ENCODE measurements at places on chromosomes 12 and 14.

- DNase-seq, result no peak
Measured at GRCh38 chr12:14892726-14893505, 7.3 kb upstream of the MGP start.

- DNase-seq, result no peak
Measured at GRCh38 chr12:68453876-68454275, 121.7 kb upstream of the MDM1 start.

DNA sequence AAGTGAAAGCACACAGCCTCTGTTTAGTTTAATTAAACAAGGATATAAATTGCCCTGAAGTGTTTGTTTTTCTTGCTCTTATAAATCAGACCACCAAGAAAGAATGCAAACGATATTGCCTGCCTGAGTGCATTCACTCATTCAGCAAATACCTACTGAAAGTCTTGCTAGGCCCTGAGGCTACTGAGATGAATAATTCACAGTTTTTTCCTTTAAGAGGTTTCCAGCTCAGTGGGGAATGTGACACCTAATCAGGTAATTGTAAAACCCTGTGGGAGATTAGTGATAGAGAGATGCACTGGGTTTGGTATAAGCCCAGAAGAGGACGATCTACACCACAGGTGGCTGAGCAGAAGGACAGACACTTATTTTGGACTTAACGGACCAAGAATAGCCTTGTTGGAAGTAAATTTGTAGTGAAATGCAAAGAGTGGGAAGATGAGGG is 151.4 kb downstream of the SLC35F4 start:
- DNase-seq, result no peak

DNA sequence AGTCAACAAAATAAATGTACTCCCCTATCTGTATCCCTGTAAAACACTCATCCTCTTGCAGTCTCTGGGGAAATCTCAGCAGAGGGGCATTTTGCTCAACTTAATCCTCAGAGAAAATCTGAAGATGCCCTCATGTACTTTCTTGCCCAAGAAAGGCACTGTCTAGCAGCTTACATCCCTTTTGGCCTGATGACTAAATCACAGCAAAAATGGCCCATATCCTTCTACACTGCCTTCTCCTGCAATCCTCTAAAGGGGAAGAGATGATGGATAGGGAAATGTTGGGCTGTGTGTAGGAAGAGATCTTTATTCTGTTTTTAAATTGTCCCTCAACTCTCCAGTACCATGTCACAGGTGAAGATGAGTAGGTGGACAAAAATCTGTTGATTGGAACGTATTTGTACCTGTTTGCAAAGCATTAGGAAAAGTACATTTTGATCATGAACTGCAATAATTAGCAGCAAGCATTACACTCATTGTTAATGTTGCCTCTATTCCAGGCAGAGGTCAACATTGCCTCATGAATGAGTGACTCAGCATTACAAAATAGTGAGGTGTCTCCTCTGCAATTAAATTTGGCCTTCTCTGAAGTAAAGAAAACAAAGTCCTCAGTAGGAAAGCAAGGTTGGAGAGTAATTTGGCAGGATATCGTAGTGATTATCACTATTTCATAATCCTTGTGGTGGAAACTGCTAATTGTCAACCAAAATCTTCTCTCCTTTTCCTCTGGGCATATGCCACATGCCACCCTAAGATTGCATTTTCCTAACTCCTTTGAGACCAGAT is 172.4 kb upstream of the CAND1 start:
- no peak for DNase-seq

DNA sequence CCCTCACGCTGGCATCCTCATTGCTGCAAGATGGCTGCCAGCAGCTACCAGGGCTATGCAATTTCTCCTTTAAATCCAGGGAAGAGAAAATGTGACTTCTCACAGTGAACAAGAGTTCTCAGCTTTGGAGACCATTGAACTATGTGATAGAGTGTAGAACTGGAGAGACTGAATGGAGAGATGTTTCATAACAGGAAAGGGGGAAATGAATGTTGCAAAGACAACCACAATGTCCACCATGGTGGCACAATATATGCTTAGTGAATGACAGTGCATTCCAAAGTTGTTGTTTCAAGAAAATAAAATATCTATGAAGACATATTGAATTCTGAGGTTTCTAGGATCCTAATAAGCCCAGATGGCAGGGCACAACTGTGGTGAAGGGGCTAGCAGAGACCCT is 13.2 kb upstream of the COCH start:
- no peak for DNase-seq

GRCh38 chr14:23307687-23308644 is 1.3 kb downstream of the BCL2L2 start:
- DNase-seq, result no peak

DNA sequence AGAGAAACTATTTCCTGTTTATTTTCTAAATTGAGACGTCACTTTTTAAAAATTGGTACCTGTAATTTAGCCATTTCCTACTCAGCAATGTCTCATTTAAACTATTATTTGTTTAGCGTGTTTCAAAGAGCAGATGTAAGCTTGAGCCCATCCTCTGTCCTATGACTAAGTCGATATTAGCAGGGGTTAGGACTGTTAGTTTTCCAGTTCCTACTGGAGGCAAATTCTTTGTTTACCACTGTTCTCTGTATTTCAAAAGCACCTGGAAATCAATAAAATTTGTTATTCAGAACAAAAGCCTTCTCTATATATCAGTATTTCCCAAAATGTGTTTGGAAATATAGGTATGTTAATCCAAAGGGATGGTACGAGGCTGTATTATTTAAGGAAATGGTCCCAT is 42.4 kb downstream of the MDM2 start:
- no peak for DNase-seq

GRCh38 chr12:89051065-89051677 is 301.1 kb downstream of the DUSP6 start:
- no peak for DNase-seq

DNA sequence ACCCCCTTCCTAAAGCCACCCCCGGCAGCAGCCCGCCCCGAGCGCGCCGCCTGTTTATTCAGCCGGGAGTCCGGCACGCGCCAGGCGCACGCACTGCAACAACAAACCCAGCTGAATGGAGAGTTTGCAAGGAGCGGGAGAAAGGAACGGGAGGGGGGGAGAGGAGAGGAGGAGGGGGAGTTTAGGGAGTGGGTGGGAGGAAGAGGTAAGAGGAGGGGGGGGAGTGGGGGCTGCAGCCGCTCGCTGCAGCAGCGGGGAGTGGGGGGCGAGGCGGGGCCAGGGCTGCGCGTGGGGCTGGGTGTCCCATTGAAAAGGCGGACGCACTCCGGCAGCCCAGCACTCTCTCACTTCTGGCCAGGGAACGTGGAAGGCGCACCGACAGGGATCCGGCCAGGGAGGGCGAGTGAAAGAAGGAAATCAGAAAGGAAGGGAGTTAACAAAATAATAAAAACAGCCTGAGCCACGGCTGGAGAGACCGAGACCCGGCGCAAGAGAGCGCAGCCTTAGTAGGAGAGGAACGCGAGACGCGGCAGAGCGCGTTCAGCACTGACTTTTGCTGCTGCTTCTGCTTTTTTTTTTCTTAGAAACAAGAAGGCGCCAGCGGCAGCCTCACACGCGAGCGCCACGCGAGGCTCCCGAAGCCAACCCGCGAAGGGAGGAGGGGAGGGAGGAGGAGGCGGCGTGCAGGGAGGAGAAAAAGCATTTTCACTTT is at the start of gene ASCL1:
TSS of gene ASCL1 (plus strand) at position 336 of the 712 bp plus-strand sequence. CDS start 571 bp downstream, outside the sequence.
- DNase-seq, result no peak

- DNase-seq, result no peak
Measured at GRCh38 chr12:45212064-45212463, 3.8 kb upstream of the ANO6 start.

GRCh38 chr12:51840966-51841365 is 7.6 kb downstream of the FIGNL2 start:
- DNase-seq, result no peak

GRCh38 chr12:24034160-24034559 is 84.7 kb upstream of the SOX5 start:
- no peak for DNase-seq

DNA sequence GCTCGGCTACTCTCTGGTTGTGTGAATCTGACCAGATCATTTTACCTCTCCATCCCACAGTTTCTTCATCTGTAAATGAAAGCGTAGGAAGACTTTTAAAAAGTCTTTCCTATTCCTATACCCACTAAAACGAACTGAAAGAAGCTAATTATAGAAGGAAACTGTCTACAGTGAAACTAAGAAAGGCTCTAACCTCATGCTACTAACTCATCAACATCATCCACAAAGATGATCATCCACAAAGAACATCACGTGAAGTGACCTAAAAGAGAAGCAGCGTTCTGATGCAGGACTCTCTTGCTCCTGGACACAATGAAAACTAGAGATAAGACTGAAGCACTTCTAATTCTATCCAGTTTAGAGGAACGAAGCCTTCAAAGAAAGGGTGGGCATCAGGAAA is 58.5 kb upstream of the OSBPL8 start:
- no peak for DNase-seq

DNA sequence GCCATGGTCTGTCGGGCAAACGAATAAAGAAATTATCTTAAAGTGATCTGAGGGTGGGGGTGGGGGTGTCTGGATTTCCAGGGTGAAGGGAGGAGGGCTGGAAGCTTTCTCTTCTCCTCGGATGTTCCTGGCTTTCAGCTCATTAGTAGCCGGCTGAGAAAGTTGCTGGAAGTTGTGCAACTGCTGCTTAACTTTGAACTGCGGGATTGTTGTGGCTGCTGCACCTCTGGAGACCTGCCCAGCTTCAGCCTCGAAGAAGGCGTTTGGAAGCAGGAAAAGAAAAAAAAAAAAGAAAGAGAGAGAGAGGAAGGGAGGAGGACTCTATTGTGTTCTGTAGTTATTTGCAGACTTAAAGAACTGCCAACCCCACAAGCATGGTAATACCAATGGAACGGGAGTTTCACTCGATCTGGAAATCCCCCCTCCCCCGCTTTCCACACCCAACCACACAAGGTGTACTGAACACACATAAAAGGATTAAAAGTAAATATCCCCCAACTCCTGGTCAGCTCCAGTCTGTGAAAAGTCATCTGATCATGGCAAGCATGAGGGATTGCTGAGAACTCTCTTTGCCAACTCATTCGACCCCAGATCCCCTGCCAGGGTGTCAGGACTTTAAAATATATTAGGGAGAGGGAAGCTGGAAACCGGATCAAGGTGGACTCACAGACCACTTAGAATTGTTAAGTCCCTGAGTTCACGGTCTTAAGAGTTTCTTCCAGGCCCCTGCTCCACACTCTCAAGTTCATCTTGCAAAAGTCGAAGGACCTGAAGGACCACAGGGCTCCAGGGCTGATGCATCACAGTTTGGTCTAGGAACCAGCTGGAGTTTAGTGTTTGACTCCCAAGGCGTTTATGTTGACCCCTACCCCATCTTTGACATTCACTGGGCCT is at the start of gene RASSF9:
TSS of gene RASSF9 (minus strand) at position 213 of the 894 bp plus-strand sequence. CDS start at position 5, 208 bp downstream.
- DNase-seq, result no peak

GRCh38 chr12:52616680-52617402 is 1.5 kb downstream of the KRT73 start:
- DNase-seq, result no peak

DNA sequence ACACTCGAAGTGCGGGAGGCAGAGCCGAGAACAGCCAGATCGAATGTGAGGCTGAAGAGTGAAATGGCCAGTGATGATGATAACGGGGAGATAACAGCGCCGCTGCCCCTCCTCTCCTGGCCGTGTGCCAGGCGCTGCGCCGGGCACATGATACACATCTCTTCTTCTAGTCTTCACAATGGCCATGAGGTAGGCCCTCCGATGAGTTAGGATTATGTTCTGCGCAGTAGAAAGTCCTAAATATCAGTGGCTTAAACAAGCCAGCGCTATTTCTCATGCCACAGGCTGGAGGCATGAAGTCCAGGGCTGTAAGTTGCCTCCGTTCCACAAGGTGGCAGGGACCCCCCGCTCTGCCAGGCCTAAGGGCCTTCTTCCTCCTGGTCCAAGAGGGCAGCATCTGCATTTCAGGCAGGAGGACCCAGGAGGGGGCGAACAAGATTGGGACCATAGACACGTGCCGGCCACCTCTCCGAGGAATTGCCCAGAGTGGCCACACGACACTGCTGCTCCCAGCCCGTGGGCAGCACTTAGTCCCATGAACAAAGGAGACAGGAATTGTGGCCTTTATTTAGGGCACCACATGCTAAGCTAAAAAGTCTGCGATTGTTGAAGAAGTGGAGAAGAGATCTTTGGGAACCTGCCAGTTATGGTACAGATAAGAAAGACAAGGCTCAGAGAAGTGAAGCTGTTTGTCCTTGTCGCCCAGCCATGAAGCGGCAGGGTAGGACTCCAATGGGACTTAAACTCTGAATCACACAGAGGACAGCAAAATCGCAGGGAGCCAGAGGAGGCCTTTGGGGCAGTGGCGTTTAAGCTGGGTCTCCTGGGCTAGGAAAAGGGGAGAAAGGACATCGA is 10.9 kb upstream of the HVCN1 start:
- no peak for DNase-seq

DNA sequence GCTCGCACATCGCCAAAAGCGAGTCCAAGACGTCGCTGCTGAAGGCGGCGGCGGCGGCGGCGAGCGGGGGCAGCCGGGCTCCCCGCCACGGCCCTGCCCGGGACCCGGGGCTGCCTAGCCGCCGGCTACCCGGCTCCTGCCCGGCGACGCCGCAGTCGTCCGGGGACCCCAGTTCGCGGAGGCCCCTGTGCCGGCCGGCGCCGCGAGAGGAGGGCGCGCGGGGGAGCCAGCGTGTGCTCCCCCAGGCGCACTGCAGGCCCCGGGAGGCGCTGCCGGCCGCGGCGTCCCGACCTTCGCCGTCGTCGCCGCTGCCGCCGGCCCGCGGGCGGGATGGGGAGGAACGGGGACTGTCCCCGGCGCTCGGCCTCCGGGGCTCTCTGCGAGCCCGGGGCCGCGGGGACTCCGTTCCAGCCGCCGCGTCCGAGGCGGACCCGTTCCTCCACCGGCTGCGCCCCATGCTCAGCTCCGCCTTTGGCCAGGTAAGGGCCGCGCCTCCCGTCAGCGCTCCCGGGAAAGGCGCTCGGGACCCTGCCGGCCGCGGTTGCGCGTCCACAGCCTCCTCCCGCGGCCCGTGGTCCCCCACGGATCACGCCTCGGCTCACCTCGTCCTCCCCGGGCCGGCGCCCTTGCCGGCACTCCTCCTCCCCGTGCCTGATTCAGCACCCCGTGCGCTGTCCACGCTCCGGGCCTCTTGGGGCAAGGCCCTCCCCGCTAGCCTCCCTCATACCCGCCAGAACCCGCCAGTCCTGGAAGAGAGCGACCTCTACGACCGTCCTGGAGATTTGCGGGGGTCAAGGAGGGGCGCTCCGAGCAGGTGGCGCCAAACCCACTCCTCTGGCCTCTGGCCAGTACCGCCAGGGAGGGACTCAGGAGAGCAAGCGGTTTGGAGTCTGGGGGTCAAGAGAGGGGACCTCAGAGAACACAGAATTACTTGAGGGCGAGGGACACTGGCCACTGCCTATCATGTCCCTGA is 721 bp downstream of the CABP1 start:
- DNase-seq, result peak; percentile 52

GRCh38 chr12:50519353-50519752 is 14.6 kb downstream of the DIP2B start:
- no peak for DNase-seq

- DNase-seq, result no peak
Measured at GRCh38 chr14:91219517-91220389, 24.8 kb downstream of the GPR68 start.

DNA sequence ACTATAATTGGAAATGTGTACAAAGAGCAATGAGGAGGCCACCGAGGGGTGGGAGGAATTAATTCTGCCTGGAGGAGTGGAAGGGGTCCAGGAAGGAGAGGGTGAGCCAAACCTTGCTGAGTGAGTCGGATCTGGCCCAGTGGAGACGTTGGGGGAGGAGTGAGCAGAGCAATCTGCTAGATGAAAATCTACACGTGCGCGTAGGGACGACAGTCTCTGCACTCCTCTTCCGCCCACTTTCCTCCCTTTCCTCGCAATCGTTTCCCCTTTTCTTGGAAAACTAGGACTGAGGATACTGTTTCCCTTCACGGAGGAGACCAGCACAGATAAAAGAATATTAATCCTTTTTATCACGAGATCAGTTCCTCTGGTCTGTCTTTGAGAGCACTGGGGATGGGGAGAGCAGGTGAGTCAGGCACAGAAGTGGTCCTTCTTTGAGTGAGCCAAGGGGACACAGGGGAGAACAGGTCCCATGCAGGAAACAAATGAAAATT is 2.9 kb upstream of the NAB2 start:
- peak; percentile 32 for DNase-seq

All from activated CD4-positive, CD25-positive, alpha-beta regulatory T cell treated with anti-CD3 and anti-CD28 coated beads, Interleukin-2, amount 50 U/mL, for 72 hours (primary cell).